ENCODE measurements at places on chromosomes 1 and 21.

DNA sequence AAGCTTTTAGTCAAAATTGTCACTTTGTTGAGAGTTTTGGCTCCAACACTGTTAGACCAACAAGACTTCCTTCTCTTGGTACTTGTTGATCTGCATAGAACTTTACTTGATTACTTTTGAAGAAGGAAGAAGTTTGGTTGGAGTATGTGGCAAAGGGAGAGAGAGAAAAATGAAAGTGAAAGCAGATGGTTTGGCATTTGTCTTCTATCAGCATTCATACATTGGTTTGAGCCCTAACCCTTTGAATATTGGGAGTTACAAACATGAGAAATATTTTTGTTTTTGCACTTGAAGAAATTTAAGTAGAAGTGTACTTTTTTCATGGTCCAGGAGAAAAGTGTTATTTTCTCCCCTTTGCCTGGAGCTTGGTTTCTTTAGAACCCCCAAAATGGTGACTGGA lies 169.8 kb downstream of the ADGRL4 start:
- ATAC-seq = no peak

DNA sequence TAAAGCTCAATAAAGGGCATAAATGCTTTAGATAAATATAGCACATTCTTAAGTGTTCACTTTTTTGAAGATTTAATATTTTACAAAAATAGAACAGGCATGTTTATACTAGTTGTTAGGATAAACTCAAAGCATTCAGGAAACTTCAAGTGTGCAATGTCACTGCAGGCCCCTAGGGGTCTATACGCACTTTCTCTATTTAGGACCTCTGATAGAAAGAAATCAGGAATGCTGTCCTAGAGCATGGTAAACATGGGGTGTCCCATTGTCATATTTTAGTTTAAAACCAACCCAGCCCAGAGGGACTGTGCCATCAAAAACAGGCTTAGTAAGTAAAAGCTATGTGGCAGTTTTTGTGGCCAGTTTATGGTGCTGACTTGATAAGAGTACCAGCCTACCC lies 102.2 kb downstream of the BARHL2 start:
- no peak for ATAC-seq

DNA sequence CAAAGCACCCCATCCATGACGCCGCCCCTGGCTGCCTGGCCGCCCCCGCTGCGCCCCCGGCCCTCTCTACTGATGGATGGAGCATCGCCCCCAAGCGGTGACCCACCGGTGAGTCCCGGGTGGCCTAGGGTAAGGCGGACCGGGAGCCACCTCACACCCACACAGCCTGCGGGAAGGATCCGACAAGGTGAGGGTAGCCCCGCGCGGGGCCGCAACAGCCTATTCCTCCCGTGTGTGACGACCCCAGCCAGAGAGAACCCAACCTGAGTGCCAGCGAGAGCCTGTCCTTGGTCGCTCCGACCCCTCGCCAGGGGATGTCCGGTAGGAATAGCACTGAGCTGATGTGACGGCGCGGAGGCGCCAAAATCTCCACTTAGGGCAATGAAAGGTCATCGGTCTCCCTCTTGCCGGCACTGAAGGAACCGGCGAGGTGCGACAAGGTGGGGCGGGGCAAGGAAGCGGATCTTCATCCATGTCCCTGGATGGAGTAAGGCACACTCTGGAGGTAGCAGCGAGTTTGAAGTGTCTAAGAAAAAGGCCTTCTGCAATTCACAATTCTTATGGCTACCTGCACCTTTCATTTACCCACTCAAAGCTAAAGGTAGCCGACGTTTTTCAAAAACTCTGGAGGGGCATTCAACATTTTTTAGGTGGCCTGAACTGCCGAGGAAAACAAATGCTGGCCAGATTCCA lies 19.7 kb upstream of the CHIA start:
- ATAC-seq = no peak

DNA sequence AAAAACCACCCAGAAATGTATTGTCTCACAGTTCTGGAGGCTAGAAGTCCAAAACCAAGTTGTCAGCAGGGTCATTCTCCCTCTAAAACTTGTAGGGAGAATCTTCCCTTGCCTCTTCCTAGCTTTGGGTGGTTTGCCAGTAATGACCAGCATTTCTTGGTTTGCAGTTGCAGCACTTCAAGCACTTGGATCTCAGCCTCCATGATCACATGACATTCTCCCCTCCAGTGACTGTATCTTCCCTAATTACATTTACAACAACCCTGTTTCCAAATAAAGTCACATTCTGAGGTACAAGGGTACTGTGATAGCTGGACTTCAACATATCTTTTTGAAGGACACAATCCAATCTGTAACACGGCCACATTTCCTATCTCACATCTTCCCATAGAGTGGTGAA lies 37.2 kb downstream of the EVI5 start:
- ATAC-seq = no peak

GRCh38 chr1:94903280-94904009 lies 23.5 kb downstream of the CNN3 start:
- no peak for ATAC-seq

- ATAC-seq = peak; percentile 83
Measured at GRCh38 chr21:16535102-16535422, 805.3 kb downstream of the USP25 start.

DNA sequence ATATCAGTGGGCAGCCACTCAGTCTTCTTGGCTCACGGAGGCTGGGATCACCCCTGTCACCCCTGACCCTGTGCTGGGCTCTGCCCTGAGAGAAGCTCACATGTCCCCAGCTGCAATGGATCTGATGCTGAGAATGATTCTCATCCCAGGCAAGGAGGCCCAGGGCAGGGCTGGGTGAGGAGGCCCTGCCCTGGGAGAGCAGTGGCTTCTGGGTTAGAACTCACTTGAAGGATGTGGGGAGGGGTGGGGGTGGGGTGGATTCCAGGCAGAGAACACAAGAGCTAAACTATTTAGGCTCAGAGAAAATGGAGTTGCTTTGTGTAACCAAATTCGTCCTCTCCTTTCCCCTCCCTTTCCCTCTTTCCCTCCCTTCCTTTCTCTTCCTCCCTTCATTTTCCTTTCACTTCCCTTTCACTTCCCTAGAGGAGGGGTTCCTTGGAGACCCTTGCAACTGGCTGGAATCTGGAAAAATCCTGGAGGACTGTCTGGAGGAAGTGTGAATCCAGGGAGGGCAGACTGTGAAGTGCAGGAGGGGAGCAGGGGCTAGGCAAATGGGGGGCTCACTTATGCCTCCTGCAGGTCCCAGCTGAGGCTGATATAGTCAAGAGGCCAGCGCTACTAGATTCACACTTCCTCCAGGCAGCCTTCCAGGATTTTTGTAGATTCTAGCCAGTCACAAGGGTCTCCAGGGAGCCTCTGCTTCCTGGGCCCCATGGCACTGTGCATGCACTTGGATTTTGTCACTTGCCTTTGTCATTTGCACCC lies 47.0 kb downstream of the IGSF21 start:
- no peak for ATAC-seq

GRCh38 chr21:20802631-20803260 lies 195.5 kb upstream of the NCAM2 start:
- no peak for ATAC-seq

DNA sequence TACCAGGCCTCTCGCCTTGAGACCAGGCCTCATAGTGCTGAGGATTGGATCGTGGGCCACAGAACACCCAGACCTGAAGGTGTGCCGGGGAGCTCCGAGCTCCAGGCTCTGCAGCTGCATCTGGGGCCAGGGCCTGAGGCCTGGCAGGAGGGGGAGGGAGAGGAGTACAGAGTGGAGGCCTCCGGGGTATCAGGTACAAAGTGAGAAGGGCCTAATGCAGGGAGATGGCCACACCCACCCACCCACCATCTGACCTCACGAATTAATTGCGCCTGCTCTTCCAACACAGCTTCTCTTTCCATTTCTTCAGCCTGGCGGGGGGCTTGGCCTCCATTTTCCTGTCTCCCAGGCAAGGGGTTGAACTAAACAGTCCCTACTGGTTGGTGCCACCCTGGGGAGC lies 99.4 kb upstream of the ARHGEF16 start:
- ATAC-seq = no peak

DNA sequence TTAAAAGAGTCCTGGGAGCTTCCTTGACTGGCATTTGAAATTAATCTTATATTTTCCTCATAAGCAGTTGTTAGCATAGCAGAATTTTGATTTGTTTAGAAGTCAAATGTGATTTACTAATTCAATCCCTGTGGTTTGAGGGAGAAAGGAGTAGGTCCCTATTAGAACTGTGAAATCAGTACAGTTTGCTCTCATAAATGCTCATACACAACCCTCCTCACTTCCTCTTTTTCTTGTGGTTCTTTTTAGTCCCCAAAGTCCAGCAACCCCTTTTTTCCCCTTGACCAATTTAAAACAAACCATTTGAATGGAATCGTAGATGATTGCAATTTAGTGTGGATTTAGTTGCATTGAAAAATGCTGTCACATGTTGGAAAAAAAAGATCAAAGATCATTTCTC lies 9.2 kb upstream of the IFI44 start:
- ATAC-seq = no peak

DNA sequence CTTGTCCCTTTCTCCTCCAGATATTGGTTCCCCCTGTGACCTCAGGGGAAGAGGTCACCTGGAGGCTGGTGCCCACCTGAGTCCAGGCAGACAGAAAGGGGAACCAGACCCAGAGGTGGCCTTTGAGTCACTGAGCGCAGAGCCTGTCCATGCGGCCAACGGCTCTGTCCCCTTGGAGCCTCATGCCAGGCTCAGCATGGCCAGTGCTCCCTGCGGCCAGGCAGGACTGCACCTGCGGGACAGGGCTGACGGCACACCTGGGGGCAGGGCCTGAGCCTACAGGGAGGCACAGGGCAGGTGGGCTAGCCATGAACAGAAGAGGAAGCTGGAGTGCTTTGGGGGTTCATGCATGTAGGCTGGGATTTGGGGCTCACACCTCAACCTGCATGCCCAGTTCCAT lies 2.7 kb downstream of the TNFRSF14 start:
- no peak for ATAC-seq

DNA sequence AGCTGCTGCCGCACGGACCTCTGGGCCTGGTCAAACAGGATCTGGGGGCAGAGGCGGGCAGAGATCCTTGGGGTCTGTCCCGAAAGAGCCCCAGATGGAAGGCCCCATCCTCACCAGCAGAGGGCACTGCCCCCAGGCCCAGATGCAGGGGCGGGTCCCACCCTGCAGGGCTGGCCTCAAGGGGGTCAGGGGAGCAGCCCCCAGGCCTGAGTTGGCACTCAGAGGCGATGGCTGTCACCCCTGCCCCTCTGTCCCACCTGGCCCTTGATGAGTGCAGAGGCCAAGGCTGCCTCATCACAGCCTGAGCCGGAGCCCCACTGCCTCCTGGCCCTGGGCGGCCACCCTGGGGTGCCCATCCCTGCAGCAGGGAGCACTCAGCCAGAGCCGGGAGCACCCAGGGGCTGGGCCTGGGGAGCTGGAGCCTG lies 5.7 kb downstream of the ACAP3 start:
- ATAC-seq = no peak

DNA sequence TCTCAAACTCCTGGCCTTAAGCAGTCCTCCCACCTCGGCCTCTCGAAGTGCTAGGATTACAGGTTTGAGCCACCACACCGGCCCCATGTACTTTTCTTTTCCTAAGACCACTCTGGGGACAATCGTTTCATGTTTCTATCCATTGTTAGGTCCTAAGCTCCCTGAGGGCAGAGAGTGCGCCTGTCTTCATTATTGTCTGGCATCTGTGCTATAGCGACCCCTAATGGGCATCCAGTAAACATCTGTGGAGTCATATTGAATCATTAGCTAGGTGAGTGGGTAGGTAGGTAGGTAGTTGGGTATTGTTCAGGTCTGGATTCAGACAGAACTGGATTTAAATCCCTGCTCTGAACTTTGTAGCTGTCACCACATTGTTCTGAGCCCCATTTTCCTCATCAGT lies 66.1 kb downstream of the TMEM53 start:
- ATAC-seq = no peak

GRCh38 chr1:37602750-37603694 lies 7.3 kb upstream of the GNL2 start:
- ATAC-seq = no peak

GRCh38 chr1:213166852-213167251 lies 115.8 kb downstream of the RPS6KC1 start:
- no peak for ATAC-seq

DNA sequence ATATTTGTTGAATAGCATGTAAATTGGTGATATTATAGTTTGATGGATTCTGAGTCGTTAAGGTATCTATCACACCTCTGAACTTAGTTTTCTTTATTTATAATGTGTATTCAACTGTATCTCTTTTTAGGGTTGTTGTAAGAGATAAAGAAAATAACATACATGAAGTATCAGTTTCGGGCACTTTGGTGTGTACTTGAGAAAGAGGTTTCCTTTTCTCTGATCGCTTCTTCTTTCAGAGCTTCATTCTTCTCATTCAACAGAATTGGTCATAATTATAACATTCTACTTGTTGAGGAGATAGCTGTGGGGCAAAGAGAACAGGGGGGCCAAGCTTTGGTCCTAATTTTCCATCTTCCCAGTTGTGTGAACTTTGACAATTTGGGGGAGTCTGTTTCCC lies 508.0 kb downstream of the PLPP3 start:
- ATAC-seq = no peak

GRCh38 chr1:159012495-159012894 lies 2.8 kb downstream of the IFI16 start:
- ATAC-seq = no peak

GRCh38 chr1:6466023-6466422 lies at the start of gene TNFRSF25:
Gene TNFRSF25, minus strand, starts transcription at chr1:6466173. Its CDS starts 66 bp downstream, at chr1:6466107.
- ATAC-seq = no peak

- ATAC-seq = no peak
Measured at GRCh38 chr1:21564521-21565095, 55.4 kb downstream of the ALPL start.

- no peak for ATAC-seq
Measured at GRCh38 chr1:226027538-226028217, 28.5 kb upstream of the SDE2 start.

GRCh38 chr1:214427871-214428277 lies 123.5 kb downstream of the PTPN14 start:
- peak; percentile 25 for ATAC-seq

DNA sequence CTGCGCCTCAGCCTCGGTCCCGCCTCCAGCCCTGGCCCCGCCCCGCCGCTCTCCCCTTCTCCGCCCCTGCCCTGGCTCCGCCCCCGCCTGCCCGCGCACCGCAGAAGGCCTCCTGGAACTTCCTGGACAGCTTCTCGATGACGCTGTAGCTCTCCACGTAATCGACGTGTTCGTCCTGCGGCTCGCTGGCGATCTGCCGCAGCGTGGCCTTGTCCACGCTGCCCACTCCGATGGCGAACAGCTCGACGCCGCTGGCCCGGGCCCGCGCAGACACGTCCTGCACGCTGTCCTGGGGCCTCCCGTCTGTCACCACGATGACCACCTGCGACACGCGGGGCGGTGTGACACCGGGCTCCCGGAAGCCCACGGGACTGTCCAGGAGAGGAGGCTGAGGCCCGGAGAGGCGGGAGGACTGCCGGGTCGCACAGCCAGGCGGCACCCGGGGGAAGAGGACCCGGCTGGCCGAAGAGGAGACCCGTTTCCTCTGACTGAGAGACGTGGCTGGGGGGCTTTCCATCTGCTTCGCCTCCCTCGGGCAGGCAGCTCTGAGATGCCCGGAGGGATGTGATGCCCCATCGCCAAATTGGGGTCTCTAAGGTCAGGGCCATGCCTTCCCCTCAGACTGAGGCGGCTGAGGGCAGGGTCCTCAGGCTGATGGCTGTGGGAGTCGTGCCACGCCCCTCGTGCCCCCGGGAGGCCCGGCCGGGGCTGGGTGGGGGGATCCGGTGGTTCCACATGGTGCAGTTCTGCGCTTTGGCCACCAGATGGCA lies 4.6 kb downstream of the MATN1 start:
- peak; percentile 86 for ATAC-seq

- no peak for ATAC-seq
Measured at GRCh38 chr1:110594456-110595352, 11.5 kb downstream of the KCNA2 start.

GRCh38 chr21:36879827-36880226 lies 86.6 kb downstream of the HLCS start:
- ATAC-seq = no peak

Data from gastroesophageal sphincter (tissue), 4 donors.